ACHN (cell line): ENCODE measurements at places on chromosomes 6 and 20.

GRCh38 chr6:51487937-51488336, 599.5 kb downstream of the PKHD1 start:
- DNase-seq: no peak

- no peak for DNase-seq
Observed at GRCh38 chr6:105553171-105553570, 150.3 kb upstream of the PREP start.

DNA sequence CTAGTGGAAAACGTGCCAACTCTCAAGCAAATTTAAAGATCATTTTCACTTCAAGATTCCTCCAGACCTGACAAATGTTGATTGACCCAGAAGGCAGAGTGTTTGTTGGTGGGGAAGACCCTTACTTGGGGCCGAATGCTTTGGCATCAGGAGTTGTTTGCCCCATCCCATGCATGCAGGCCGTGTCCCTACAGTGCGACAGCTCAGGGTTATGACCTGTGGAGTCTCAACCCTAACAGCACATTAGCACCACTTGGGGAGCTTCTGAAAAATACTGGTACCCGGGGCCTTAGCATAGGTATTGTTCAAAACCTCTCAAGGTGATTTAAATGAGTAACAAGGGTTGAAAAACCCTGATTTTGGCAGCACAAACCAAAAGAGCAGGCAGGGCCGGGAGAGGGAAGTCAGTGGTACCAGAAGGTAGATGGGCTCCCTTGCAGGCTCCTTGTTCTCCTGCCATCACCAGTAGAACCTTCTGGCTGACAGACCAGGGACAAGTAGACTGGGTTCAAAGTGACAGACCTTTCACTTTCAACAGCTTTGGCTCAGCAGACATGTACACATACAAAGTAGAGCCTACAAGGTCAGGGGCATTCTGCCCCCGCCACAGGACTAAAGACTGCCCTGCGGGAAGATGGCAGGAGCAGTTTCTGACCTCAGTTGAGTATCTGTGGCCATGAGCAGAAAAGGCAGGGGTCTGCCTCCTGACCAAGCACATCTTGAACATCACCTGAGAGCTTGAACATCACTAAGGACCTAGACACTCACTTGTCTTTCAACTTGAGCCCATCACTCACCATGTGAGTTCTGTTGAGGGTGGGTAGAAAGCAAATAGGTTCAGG, 39.6 kb downstream of the PLCG1 start:
- no peak for DNase-seq

- DNase-seq: no peak
Observed at GRCh38 chr6:100296810-100297544, 167.7 kb downstream of the SIM1 start.

GRCh38 chr6:131754088-131754487, 43.3 kb upstream of the CTAGE9 start:
- DNase-seq: no peak

GRCh38 chr20:46649965-46650542, 1.2 kb downstream of the SLC13A3 start:
- no peak for DNase-seq

DNA sequence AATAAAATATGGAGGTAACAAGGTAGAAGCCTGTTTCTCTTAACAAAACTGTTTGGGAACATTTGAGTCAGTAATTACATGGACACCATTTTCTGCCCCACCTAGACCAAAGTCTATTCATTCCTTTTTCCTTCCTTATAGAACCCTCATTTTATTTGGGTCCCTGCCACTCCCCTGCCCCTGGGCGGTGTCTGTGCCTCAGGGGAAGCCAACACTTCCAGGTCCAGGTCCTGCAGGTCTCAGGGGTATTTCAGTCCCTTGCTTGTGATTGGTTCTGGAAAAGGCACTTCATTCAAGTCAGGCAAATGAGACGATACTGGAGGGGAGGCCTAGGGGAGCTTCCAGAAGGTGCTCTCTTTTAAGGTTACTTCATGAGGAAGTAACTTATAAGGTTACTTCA, 42.3 kb downstream of the SLC35D3 start:
- no peak for DNase-seq

DNA sequence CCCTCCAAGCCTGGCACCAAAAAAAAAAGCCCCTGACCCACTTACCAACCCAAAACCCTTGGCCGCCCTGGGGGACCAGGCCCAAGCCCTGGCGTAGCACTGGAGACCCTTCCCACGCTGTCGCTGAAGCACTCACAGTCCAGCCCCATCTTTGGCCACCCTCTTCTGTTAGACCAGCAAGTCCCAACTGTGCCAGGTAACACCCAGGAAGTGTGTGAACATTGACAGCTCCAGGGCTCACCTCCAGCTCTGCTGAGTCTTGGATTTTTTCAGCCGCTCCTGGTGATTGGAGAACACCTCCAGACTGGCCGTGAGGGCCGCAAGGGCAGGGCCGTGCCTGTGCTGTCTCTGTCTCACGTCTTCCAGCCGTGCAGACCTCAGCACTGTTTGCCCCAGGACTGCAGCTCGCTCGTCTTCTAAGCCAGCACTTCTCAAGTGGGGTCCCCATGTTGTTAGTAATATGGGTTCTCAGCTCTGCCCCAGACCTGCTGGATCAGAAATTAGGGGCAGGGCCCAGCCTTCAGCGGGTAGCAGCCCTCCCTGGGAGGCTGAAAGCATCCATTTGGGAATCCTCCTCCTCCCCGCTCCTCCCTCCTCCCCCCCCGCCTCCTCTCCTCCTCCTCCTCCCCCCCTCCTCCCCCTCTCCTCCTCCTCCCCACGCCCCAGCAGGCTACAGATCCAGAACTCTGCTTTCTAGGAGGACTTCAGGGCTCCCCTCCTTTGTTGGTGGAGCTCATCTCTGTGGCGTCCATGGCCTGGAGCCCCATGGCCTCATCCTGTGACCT, 18.1 kb downstream of the NPEPL1 start:
- DNase-seq: no peak

DNA sequence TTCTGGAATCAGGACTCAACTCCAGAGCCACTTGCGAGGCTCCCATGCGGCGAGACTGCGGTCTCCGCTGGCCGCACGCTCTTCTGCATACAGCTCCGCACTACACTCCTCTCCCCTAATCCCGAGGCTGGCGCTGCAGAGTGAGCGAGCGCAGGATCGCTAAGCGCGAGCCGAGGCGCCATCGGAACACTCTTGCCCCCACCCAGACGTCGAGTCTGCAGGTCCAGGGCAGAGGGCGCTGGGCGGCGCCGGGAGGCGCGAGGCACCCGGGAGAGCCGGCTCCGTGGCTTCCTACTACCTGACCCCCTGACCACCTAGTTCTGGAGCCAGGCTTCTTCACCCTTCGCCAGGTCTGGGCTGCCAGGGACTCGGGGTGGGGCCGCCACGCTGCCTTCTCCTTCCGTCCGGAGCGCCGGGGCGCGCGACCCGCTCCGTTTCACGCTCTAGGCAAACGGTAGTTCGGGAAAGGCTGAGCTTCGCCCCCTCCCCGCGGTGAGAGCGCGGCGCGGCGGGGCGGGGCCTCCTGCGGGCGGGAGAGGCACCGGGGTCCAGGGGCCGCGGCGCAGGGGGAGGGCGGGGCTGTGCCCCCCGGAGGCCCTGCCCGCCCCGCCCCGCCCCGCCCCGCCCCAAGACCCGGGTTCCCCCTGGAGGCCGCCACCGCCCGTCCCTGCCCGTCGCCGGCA, 5.4 kb upstream of the TUBB2A start:
- DNase-seq: peak; percentile 76

DNA sequence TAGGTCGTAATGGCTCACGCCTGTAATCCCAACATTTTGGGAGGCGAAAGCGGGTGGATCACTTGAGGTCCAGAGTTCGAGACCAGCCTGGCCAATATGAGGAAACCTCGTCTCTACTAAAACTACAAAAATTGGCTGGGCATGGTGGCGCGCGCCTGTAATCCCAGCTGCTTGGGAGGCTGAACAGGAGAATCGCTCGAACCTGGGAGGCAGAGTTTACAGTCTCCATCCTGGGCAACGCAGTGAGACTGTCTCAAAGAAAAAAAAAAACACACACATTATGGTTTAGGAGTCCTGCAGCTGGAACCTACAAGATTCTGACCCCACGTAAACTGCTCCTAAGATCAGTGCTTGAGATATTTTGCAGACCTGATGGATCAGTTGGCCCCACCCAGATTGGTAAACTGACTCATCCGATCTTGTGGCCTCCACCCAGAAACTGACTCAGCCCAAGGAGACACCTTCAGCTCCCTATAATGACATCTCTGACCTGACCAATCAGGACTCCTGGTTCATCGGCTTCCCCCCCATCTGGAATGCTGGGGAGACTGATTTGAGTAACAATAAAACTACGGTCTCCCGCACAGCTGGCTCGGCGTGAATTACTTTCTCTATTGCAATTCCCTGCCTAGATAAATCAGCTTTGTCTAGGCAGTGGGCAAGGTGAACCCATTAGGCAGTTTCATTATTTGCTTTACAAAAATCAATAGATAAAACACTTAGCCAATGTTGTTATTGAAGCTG, 96.2 kb upstream of the BTN3A2 start:
- no peak for DNase-seq
